HFFc6 (cell line): ENCODE measurements at places on chromosomes 11 and 22. TPM values are rescaled to one million over a fixed set of nuclear protein-coding genes. Genes with fewer than 3 reads are reported as not detected.
A peak's percentile ranks its signal among the peaks of the same experiment; 100 is the strongest.

DNA sequence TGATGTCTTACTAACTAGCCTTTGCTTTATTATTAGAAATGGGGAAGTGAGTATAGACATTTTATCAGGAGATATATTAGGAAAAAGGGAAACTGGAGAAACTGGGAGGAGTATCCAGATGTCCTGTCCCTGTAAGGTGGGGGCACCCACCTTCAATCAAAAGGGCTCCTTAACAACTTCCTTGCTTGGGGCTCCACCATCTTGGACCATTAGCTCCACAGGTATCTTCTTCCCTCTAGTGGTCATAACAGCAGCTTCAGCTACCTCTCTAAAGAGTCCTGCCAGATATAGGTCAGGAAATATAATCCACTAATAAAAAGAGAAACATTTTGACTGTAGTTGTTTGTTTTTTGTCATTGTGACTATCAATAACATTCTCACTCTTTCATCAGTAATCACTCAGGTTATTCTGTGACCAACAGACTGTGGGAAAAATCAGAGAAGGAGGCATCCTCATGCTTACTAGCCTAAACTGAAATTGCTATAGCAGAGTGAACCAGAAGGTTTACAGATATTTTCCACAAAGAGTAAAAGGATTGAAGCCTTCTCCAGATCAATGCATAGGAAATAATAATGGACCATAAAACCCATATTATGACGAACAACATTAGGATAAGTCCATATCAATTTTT is 10.4 kb downstream of the OR51B4 start:
- DNase-seq: peak; percentile 42

DNA sequence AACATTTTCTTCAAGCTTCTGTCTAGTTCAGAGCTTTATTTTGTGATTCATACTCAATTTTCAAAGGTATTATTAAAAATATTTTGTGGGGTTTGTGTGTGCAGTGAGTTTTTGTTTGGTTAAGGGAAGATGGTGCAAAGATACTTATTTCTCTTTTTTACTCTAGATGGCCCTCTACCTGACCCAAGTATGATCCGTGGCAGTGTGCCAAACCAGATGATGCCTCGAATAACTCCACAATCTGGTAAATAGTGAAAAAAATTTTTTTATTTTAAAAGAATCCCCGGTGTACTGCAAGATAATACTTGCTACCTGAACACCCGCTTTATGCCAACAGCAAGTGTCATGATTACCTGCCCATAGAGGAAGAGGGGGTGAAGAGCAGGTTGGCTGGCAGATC is 54.2 kb downstream of the EP300 start:
- DNase-seq: no peak

DNA sequence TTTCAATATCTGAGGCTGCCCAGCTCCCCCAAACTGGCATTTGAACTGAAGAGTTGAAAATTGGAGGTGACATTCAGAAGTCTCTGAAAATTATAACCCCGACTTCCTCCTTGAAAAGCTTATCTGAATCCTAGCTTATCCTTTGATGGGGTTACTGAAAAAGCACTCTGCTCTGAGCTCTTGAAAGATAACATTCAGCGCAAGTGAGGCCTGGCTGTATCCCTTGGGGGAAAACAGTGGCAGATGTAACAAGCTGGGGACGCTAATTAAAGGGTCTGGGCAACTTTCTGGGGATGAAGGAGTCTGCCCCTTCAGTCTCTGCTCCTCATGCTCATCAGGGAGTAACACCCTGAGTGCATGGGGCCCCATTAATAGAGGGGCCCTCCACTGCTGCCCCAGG is 402.0 kb upstream of the CADM1 start:
- DNase-seq: no peak

DNA sequence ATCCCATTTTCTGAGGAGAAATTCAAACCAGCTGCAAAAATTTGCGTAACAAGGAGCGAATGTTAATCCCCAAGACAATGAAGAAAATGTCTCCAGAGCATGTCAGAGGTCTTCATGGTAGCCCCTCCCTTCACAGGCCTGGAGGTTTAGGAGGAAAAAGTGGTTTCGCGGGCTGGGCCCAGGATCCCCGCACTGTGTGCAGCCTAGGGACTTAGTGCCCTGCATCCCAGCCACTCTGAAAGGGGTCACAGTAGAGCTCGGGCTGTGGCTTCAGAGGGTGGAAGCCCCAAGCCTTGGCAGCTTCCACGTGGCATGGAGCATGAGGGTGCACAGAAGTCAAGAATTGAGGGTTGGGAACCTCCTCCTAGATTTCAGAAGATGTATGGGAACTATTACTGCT is 87.4 kb downstream of the BRD1 start:
- no peak for DNase-seq

DNA sequence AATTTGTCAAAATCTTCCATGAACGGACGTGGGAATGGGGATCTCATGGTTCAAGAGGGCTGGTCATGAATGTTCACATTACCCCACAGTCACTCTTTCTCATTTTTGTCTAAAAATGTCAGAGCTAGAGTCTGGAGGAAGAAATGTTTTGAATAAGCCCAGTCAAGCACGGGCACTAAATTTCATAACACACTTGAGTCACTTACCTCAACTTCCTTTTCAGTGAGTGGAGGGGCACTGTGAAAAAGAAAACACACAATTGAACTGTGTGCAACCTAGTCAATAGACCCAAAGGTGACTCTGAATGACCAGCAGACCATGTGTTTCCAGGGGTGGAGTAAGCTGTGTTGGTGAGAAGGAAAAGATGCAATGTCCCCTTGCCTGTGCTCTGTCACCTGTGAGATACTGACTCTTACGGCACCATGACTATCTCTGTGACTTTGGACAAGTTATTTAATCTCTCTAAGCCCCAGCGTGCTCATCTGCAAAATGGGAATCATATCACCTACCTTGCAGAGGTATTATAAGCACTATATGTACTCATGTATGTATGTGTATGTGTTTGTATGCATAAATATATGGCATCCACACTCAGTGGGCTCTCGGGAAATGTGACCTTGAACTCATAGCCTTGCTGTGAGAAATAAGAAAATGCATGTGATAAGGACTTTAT is 38.2 kb upstream of the LYVE1 start:
- DNase-seq: peak; percentile 16

- peak; percentile 69 for DNase-seq
These were observed 23.9 kb downstream of the NEFH start for GRCh38 chr22:29503811-29504372.

DNA sequence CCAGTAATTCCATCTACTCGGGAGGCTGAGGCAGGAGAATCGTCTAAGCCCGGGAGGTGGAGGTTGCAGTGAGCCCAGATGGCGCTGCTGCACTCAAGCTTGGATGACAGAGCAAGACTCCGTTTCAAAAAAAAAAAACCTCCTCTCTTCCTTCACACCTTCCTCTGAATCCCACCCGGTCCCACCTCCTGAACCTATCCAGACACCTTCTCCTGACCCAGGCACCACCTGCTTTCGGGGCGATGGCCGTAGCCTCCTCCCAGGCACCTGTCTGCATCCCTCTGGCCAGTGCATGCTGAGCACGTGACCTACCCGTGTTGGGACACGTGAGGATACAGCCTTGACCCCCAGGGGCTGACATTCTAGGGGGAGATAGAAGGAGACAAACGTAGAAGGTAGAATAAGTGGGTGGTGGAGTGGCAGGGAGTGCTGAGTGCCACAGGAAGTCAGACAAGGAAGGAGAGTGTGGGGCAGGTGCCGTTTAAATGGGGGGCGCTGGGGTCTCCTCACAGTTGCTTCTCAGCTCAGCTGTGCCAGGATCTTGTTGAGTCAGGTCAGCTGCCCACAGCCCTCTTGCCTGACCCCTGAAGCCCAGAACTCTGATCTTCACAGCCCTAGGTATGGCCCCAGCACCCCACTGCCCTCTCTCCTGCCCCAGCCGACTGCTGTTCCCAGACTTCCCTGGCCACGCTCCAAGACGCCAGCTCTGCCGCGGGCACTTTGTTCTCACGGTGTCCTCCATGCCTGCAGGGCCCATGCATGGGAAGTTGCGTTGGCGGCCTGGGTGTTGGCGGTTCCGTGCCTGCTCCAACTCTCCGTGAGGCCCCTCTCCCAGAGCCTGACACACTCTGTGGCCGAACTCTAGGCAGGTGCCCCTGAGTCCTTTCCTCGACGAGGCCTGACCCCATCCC is 1.2 kb upstream of the MIOX start:
- peak; percentile 8 for DNase-seq

DNA sequence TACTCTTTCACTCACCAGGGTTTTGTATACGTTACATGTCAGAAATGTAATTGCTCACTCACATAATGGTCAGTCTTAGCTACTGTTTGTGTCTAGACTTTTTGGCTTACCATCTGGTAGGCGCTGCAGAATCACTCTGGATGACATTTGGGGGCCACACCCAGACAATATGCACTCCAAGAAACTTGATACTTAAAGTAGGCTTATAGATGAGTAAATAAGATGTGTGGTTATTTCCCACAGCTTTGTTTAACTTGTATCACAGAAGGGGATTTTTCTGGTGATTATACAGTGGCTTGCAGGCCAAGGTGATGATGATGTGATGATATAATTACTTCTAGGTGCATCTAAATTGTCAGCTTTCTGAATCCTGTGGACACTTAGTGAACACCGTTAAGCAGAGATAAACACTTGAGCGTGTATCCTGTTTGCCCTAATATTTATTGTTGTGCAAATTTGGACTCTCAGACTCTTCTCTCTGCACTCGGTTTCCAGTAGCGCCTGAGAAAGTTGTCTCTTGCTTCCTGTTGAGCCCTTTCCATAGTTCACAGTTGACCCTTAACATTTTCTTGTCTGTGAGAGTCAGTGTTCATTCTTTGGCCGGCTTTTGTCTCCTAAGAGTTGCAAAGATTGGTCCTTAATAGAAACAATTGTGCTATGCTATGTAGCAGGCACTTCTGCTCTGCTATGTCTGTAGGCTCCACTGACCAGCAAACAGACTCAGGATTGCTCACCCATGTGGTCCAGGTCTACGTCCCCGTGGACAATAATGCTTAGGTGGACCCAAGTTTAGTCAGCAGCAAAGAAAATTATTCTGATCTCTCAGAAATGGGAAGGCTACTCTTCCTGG is 89.3 kb downstream of the PRR5L start:
- peak; percentile 16 for DNase-seq

DNA sequence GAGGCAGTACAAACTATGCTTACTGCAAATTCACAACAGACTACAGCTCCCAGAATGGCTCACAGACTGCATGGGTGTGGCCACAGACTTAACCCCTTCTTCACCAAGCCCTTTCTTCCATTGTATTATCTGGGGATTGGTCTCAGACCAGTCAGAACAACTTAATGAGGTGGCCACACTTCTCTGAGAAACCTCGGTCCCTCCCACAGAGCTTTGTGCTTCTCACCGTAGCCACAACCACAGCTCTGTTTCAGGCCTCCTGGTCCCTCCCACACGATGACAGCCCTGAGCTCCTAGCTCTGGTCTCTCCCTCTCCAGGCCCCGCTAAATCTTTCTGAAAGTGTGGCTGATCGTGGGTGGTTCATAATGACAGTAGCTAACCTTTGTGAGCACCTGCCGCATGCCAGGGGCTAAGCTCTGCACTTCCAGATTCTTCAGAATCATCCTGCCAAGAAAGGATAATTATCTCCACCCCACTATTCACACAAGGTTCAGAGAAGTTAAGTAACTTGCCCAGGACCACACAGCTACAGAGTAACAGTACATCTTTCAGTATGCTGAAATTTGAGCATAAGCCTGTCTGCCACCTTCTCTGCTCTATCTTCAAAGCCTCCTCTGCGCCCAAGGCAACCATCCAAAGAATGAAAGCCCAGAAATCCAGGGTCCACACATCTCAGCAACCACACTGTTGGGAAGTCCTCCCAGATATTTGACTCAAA is 5.4 kb downstream of the PDE2A start:
- DNase-seq: no peak

DNA sequence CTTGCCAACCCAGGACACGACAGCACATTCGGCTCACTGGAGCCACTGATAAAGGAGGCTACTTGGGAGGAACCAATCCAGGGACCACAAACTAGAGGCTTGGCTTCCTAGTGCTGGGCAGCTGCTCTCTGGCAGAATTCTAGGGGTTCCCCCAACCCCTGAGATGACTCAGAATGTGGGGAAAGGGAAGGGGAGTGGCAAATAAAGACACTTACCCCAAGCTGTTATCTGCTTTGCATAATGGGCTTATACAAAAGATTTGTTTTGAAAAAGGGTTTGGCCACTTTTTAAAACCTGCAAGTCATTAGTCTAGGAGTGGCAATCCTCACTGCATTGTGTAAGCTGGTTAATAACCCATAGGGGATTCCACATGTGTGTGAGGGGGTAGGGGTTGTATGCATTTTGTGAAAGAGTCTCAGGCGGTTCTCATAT is 64.1 kb upstream of the LMO1 start:
- DNase-seq: no peak

The SLN gene
- not detected in 3 replicates for total RNA-seq

- no peak for DNase-seq
These were observed 13.8 kb downstream of the DENND5A start for GRCh38 chr11:9251311-9251710.

GRCh38 chr22:30681831-30682230 is 12.8 kb upstream of the OSBP2 start:
- DNase-seq: no peak

The OR5A1 gene
- not detected in 2 replicates for total RNA-seq

The TRMT2A gene
- 37.6 to 52.5 TPM (median 42.7 TPM) in 3 replicates for total RNA-seq

DNA sequence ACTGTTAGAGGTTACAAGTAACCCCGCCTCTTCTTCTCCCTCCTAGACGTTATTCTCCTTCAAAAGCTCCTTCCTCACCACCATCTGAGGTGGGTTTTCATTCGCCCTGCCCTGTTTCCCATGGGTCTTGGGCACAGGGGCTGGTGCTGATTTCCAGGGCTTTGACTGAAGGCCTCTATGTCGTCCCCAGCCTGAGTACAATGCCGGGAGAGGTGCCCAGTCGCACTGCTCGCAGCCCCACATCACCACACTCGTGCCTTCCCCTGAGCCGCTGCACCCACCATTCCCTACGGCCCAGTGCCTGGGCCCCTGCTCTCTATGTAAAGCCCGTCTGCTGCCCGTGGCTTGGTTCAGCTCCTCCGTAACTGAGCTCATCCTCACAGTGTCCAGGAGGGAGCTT is 169.8 kb downstream of the DSCAML1 start:
- no peak for DNase-seq

GRCh38 chr22:22697377-22698117 is 53.1 kb downstream of the GGTLC2 start:
- no peak for DNase-seq

DNA sequence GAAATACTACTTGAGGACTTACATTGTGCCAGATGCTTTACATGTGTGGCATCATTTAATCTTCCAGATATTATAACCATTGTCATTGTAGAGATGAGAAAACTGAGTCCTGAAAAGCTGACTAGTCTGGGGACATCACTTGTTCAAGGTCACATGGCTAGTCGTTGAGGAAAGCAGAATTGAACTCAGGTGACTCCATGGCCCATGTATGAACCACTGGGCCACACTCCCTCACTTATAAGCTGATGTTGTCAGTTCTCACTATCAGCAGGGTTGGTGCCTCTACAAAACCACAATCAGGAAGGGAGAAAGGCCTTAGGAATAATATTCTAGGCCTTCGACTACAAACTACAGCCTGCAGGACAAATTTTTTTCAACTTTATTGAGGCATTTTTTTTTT is 26.1 kb upstream of the ADA2 start:
- DNase-seq: no peak

The IL18BP gene
- 1.5 to 1.9 TPM (median 1.8 TPM) in 3 replicates for total RNA-seq

GRCh38 chr11:67613313-67613959 is 6.7 kb downstream of the NDUFV1 start:
- no peak for DNase-seq
